ENCODE measurements at places on chromosomes 13 and 19.

- DNase-seq: no peak
These were observed 10.1 kb downstream of the MIER2 start for GRCh38 chr19:334296-335071.

DNA sequence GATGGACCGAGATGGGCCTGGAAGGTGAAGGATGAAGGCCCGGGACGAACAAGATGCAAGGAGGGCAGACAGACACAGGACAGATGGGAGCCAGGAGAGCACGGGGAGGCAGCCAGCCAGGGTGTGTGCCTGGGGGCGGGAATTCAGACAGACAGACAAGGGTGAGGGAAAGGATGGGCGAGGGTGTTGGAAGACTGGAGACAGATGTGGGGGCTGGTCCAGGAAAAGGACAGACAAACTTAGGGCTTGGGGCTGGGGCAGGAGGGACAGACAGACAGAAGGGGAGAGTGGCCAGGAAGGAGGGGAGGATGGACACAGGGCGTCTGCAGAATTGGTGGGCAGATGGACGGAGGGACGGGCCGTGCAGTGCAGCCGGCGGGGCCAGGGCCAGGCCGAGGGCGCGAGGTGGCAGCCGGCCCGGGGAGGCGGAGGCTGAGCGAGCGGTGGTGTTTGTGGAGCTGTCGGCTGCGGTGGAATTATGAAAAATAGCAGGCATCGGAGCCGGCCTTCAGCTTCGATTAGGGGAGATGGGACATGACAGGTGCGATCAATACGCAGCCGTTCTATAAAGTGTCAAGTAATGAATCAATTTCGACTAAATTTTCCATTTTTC lies 4.6 kb upstream of the ERFL start:
- DNase-seq: peak; percentile 60

- no peak for DNase-seq
These were observed 70.7 kb upstream of the MYCBP2 start for GRCh38 chr13:77397636-77398035.

DNA sequence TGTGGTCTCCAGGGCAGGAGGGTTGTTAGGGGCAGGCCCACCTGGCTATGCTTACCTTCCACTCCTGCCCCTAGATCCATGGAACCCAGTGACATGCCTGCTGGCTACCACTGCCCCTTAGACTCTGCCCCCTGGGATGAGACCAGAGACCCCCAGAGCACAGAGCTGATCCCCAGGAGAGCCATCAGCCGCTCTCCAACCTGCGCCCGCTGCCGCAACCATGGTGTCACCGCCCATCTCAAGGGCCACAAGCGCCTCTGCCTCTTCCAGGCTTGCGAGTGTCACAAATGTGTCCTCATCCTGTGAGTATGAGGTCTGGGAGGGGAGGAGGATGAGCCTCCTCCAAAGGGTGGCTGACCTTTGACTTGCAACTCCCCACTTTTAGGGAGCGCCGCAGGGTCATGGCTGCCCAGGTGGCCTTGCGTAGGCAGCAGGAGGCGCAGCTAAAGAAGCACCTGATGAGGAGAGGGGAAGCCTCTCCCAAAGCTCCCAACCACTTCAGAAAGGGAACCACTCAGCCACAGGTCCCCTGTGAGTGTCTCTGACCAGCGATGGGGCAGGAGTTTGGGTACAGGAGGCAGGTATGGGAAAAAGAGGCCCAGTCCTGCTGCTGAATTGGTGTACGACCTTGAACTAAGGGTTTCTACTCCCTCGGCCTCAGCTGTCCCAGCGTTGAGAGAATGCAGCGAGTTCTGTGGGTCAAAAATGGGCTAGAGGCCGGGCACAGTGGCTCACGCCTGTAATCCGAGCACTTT lies 2.7 kb downstream of the DMRTC2 start:
- DNase-seq: no peak

- DNase-seq: no peak
These were observed 22.4 kb downstream of the GTF2F2 start for GRCh38 chr13:45142440-45143345.
